ENCODE measurements at places on chromosomes 4 and X.

DNA sequence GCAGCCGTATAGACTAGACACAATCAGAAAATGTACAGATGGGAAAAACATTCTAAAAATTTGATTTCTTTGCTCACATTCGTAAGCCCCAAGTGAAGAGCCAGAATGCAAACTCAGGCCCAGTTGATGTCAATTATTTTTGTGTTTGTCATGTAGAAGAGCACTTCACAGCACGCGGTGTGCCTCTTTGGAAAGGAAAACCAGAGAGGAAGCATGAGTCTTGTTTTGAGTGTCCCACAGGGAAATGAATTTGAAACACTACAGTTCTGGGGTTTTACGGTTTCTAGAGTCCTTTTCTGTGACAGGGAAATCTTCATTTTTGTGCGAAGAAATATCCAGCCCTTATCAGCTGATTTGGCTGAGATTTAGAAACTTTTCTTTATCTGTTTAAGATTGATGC, 554.6 kb upstream of the BOD1L1 start:
- DNase-seq: no peak

DNA sequence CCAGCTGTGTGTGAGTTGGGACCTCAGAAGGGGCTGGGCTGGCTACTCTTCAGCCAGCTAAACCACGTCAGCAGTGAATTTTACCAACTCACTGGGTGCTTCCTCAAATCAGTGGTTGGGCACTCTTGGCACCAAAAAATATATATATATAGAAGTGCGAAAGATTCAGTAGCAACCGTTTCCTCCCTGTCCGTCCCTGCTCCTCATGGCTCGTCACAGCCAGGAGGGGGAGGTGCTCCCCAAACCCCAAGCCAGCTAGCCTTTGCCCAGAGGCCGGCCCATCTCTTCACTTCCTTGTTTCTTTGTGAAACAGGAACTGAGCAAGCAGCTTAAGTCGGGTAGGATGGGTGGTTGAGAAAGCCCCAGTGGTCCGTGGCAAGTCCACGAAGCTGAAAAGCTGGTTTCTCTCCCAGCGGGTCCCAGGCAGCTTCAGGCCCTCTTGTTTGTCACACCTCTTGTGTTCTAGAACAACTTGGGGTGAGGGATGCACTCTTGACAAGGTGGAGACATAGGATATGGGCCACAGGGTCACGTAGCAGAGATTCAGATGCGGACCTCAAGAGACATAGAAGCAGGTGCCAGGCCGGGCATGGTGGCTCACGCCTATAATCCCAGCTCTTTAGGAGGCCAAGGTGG, 6.8 kb upstream of the SASH3 start:
- DNase-seq: no peak

- DNase-seq: no peak
Observed at GRCh38 chr4:70297576-70297975, 37.2 kb upstream of the CABS1 start.

- DNase-seq: no peak
Observed at GRCh38 chr4:126957556-126957955, 675.2 kb upstream of the INTU start.

DNA sequence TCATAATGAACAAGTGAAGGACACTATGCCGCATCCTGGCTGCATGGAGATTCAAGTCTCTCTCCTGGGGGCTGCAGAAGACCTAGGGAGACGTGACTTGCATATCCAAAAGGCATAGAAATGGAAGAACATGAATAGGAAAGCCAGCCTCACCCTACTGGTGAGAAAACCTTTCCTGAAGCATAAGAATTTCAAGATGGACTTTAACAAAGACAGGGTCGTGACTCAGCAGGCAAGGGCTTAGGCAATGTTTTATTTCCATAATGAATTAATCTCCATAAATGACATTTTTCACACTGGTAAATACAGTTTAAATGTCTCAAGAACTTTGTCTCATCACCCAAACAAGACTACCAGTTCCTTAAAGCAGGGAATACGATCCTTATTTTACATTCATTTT, 78.9 kb downstream of the RFC1 start:
- DNase-seq: no peak

- DNase-seq: no peak
Observed at GRCh38 chr4:35820003-35820402, 424.3 kb downstream of the ARAP2 start.

Data from SK-N-DZ (cell line).